DMS 273 treated with DMSO at 0.1 percent for 48 hours (cell line): ENCODE measurements at places on chromosomes 13 and 19.

DNA sequence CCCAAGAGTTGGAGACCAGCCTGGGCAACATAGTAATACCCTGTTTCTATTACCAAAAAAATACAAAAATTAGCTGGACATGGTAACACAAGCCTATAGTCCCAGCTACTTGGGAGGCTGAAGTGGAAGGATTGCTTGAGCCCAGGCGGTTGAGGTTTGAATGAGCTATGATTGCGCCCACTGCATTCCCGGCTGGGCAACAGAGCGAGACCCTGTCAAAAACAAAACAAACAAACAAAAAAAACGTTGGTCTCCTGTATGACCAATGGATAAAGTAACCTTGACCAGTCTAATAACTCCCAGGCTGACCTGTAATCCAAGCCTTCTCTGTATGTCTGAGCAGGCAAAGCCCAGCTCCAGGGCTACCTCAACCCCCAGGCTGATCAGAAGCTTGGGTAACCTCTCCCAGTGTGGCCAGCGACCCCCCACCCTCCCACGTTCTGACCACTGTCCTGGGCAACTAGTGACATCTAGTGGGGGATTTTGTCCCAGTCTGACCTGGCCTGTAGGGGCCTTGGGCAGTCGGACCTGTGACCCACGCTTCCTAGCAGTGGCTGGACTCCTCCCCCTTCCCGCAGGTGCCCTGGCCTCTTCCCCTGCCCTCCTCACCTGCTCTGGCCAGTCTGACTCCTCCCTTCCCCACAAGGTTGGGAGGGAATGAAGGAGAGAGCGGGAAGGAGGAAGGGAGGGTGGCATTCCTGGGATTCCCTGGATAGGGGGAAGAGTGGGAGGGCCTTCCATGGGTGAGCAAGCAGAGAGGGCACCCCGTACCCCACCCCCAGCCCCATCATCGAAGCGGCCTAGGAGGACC lies 1.0 kb upstream of the BCAM start:
- DNase-seq, result no peak

GRCh38 chr19:33580026-33580644 lies 41.6 kb upstream of the CHST8 start:
- DNase-seq, result no peak

- DNase-seq, result peak; percentile 16
Measured at GRCh38 chr19:48102870-48103751, 7.5 kb downstream of the PLA2G4C start.

DNA sequence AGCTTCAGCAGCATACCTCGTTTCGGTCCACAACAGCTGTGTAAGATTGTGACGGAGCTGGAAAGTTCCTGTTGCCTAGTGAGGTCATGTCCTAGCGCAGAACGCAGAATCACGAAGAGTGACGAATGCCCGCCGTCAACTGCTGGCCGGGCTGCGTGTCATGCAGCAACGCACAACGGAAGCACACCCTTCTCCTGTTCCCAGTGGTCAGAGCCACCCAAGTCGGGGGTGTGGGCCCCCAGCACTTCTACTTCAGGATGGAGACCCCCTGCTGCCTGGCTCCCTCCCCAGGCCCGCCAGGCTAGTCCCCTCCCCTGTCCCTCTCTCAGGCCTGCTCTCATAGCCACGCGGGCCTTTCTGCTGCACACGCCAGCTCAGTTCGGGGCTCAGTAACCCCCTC lies 25.9 kb downstream of the C2CD4C start:
- no peak for DNase-seq

DNA sequence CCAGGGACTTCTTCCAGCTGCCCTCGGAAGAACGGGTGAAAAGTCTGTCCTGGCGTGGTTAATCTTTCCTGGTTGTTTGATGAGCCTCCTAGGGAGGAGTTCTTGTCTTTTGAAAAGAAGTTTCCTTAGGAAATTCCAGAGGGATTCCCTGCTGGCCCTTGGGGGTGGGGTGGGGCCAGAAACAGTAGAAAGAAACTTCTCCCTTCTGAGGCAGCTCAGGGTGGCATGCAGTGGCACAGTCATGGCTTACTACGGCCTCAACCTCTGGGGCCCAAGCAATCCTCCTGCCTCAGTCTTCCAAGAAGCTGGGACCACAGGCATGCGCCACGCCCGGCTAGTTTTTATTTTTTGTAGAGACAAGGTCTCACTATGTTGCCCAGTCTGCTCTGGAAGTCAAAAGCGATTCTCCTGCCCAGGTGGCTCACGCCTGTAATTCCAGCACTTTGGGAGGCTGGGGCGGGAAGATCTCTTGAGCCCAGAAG lies 1.5 kb downstream of the ZNF101 start:
- no peak for DNase-seq

GRCh38 chr13:114128624-114129522 lies 3.5 kb downstream of the RASA3 start:
- no peak for DNase-seq

- no peak for DNase-seq
Measured at GRCh38 chr13:40518481-40518882, 148.0 kb downstream of the FOXO1 start.

DNA sequence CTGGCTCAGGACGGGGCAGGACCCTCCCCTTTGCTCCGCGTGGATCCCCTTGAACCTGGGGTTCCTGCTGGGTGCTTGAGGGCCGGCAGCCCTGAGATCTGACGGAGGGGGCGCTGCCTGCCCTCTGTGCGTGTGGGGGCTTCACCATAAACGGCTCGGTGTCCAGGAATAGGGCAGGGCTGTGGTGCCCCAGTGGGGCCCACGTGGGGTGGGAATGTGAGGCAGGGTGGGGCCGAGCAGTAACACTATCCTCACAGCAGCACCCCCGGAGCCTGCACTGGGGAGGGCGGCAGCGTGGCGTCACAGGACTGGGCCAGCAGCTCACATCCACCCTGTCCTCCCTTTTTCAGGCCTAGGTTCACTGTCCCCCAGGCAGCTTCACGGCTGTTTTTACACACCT lies 38.0 kb downstream of the GAS6 start:
- no peak for DNase-seq

DNA sequence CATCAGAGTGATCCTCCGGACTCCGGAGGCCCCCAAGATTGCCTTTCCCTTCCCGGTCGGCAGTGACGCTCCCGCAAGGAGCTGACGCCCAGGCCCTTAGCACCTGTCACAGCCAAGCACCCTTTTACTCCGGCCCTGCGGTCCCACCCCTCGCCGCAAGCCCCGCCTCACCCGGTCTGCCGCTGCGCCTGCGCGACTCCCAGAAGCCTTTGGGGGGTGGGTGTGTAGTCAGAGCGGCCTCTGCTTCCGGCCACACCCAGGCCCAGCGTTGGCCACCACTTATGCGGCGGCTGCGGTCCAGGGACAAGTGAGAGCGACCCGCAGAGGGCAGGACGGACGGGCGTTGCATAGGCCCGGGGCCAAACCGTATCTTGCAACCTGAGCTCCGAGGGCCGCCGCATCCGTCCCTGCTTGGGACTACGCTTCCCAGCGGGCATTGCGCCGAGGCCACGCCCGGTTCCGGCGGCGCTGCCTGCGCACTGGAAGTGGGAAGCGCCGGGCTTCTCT lies 441 bp upstream of the ZFP28 start:
- DNase-seq, result peak; percentile 79

DNA sequence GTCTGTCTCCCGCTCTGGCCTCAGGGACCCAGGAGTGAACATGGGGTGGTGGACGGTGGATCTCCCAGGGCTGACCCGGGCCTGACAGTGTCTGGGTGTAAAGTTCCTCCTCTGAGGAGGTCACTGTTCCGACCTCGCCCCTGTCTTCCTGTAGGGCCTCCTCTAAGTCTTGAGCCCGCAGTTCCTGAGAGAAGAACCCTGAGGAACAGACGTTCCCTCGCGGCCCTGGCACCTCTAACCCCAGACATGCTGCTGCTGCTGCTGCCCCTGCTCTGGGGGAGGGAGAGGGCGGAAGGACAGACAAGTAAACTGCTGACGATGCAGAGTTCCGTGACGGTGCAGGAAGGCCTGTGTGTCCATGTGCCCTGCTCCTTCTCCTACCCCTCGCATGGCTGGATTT lies at the start of gene SIGLEC9:
Gene SIGLEC9 (plus strand): TSS at position 178 of the 400 bp plus-strand sequence. CDS start 69 bp downstream, at position 247.
- DNase-seq, result no peak

- DNase-seq, result no peak
Measured at GRCh38 chr13:41465241-41465847, 8.0 kb downstream of the RGCC start.

DNA sequence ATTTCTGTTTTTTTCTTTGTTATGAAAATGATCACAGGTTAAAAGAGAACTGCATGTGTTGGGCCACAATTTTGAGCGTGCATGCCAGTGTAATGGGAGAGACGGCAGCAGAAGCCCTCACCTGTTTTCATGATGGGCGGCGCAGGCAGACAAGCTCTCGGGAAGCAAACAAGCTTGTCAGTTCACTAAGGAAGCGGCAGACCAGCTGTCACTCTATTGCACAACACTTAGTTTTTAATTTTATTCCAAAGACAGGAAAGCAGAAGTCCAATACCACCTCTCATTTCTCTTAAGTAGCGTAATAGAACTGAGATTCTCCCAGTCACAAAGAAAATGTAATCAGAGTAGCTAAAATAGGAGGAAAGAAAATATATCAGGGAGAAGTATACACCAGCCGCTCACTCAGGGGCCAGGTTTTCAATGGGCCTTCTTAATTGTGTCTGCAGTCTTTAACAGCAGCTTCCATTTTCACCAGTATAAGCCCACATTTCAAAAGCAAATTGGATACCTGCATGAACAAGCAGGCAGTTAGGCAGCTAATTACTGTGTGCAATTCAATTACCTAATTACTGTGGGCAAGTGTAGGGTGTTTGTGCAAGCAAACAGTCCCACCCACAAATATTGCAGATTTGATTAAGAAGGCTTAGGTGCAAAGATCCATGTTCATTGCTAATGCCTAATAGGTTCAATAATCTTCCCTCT lies 711.4 kb downstream of the DIAPH3 start:
- peak; percentile 67 for DNase-seq

DNA sequence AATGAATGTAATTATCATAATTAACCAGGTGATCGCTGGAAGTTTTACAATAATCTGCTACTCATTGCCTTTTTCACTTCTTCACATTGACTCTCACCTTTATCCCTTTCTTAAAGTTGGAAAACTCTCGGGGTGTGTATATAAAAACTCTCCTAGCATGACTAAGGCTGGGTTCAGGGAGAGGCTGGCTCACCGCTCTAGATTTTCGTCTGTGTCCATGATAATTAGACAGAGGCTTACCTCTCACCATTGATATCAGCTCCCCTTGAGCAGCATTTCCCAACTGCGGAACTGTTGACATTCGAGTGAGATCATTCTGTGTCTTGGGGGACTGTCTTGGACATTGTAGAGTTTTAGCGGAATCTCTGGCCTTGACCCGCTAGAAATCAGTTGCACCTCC lies 39.4 kb downstream of the NFIX start:
- DNase-seq, result no peak

DNA sequence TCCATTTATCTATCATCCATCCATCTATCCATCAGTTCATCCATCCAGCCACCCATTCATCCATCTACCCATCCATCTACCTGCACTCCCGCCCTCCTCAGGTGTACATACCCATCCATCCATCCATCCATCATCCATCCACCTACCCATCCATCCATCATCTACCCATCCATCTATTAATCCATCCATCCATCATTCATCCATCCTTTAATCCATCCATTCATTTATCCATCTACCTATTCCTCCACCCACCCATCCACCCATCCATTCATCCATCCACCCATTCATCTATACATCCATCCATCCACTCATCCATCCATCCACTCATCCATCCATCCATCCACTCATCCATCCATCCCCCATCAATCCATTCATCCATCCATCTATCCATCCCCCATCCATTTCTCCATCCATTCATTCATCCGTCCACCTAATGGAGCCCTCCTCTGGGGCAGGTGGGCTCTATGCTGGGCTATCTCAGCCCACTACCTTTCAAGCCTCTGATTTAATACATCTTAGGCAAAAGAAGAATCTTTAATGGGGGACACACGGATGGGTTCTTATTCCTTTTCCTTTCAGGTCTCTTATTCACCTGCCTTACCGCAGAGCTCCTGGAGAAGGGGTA lies 178.9 kb downstream of the URI1 start:
- no peak for DNase-seq

DNA sequence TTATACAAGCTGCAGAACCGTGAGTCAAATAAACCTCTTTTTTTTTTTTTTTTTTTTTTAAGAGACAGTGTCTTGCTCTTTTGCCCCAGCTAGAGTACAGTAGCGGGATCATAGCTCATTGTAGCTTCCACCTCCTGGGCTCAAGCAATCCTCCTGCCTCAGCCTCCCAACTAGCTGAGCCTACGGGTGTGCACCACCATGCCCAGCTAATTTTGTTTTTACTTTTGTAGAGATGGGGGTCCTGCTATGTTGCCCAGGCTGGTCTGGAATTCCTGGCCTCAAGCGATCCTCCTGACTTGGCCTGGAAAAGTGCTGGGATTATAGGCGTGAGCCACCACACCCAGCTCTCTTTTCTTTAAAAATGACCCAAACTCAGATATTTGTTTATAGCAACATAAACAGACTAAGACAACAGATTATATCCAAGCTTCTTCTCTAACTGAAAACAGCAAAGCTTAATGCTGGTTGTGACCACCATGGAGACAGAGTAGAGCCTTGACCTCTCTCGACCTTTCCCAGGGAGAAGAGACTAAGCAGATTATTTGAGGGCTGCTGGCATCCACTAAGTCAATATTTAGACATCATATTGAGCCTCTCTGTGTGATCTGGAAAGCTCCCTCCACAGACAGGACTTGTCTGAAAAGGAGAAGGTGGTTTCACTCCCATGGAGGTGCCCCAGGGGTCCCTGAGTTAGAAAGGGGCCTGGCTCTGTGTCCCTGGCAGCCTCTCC lies 150.0 kb downstream of the KCTD15 start:
- no peak for DNase-seq

GRCh38 chr19:10091895-10092641 lies 6.0 kb downstream of the SHFL start:
- DNase-seq, result no peak

DNA sequence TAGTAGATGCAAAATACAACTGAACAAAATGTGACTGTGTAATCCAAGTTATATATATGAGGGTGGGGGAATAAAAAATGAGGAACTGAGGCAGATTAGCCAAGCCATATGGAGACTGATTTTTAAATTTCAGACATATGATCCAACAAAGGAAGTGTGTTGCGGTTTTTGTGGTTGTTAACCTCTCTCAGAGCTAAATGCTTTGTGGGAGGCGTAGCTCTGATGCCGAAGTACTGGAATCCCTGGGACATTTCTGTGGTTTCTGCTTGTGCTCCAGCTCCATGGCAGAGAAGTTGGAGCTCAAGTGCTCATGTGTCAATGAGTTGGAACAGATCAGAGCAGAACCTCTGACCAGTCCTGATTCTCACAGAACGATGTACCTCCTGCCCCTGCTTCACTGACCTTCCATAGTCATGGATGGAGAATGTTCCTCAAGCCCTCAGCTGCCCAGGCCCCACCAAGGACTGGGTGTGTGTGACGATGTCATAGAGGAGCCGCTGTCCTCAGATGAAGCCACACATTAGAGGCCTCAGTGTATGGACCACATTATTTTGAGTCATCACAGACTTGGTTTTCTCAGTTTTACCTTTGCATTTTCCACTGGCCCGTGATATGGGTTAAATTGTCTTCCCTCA lies 107.6 kb downstream of the SOX1 start:
- no peak for DNase-seq
